ENCODE measurements at places on chromosomes 3 and 15.

DNA sequence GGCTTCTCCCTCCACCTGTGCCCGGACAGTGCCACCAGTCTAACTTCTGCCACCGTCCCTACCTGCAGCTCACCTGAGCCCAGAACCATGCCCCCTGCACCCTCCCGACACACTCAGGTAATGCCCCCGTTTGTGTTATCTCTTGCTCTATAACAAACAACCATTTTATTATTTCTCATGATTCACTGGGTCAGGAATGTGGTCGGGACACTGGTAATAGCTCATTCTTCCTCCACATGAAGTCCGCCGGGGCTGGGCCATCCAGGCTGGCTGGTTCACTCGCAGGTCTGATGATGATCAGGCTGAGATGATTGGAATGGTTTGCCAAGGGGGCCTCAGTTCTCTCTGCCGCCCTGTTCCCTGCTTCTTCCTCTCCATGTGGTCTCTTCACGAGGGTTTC is 20.3 kb upstream of the NR2E3 start:
- no peak for DNase-seq

DNA sequence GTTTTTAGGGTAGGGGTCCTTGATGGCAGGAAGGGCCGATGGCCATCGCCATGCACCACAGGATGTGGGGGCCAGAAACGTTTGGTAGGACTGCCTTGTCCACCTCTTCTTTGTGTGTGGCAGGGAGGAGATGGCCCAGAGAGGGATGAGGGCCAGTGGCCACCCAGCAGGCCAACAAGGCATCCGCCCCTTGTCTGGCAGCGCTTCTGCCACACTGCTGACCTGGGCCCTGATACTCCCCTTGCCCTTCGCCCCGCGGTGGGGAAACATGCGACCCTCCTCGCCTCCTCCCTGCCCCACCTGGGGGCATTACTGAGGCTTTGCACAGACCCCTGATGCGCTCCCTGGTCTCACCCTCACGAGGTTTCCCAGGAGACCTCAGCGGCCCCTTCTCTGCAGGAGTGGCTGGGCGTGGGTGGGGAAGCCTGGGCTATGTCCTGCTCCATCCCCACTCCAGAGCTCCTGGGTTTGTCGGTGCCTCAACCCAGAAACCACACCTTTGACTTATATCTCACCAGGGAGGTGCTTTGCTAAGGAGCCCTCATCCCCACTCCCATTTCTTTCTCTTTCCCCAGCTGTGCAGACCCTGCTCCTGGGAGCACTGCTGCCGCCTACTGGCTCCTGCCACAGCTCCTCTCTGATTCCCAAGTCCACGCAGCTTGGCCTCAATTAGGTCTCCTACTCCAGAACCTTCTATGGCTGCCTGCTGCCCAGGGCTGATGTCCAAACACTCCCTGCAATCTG is 38.7 kb downstream of the FEM1B start:
- no peak for DNase-seq

DNA sequence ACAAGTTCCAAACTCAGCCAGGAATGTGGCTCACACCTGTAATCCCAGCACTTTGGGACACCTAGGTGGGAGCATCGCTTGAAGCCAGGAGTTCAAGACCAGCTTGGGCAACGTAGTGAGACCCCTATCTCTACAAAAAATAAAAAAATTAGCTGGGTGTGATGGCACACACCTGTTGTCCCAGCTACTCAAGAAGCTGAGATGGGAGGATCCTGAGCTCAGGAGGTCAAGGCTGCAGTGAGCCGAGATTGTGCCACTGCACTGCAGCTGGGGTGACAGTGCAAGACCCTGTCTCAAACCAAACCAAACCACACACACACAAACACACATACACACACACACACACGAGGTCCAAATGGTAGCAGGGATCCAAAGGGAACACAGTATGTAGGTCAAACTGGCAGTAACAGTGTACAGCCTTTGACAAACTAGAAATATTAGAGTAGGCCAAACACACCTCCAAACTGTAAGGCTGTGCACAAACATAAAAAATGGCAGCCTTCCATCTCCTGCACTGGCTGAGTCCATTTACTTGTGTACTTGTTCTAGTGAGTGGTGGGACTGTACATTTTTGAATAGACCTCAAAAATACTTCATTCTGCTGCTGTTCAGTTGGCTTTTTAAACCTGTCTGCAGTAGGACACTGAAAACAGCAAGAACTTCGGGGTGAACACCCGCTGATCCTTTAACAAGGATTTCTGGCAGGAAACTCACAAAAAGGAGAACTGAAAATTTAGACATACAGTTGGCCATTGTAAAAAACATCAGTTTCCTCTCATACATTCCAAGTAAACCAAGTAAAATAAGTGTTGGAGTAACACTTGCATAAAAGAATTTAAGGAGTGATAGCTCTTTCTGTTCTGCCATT is 33.6 kb downstream of the INTS14 start:
- DNase-seq, result no peak

GRCh38 chr3:174854987-174855386 is 4.1 kb upstream of the NAALADL2 start:
- no peak for DNase-seq

DNA sequence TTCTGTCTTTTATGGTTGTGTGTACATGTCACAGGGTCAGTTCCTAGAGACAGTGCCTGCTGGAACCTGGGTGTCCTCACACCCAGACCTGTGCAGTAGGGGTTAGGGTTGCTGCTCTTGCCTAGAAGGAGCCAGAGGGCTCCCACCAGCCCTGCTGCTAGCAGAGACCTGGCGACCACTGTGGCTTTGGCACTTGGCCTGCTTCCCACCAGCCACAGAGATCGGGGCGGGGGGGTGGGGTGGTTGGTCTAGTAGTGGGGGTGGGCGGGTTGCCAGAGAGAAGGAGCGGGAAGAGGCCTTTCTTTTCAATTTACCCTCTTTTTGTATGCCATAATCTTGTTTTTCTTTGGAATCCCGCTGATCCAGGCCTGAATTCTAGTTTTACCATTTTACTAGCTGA is 29.4 kb downstream of the EEFSEC start:
- DNase-seq, result no peak

DNA sequence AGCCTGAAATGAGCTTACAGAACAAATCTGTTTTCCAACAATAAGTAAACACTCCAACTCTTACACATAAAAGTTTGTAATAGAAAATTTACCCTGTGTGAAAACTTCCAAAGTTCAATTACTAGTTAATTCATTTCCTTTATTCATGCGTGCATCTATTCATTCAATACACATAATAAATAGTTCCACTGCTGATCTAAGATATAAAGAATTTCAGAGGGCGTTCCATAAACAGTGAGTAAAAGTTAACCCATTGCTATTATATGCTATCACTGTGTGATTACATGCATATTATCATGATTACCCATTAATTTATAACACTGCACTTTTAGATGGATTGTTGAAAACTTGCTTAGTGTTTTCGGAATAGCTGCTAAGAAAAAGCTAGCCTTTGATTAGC is 36.2 kb upstream of the CFAP20DC start:
- no peak for DNase-seq

GRCh38 chr3:45972534-45973402 is 22.9 kb downstream of the FYCO1 start:
- DNase-seq, result no peak

DNA sequence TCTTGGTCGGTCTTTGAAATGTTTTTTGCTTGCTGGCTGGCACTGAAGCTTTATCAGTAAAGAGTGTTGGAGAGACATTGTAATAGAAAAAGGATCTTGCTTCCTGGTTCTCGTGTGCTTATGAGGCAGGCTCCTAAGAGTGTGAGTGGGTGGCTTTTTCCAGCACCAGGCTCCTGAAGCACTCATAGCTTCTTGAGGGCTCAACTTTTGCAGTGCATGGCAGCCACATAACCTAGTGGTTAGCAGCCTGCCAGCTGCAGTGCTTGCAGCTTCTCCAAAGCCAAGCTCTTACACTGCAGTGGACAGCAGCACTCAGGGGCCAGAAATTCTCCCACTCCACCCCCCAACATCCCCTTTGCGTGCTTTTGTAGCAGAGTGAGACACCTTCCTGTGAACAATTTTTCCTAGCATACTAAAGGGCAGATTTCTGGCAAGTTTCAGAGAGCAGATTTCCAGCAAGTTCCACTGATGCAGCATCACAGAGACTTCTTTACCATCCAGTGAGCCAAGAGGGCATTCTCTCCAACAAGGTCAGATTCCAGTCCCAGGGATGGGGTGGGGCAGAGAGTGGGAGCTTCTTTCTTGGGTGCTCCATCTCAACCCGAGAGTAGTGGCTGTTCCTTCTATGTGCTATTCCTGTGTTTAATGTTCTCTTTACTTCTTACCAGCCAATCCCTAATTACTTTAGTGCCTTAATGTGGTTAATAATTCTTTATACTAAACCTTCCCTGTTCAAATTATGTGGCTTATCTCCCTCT is 15.8 kb upstream of the ARHGEF26 start:
- no peak for DNase-seq

- DNase-seq, result no peak
Measured at GRCh38 chr3:152094406-152094805, 174.3 kb upstream of the MBNL1 start.

DNA sequence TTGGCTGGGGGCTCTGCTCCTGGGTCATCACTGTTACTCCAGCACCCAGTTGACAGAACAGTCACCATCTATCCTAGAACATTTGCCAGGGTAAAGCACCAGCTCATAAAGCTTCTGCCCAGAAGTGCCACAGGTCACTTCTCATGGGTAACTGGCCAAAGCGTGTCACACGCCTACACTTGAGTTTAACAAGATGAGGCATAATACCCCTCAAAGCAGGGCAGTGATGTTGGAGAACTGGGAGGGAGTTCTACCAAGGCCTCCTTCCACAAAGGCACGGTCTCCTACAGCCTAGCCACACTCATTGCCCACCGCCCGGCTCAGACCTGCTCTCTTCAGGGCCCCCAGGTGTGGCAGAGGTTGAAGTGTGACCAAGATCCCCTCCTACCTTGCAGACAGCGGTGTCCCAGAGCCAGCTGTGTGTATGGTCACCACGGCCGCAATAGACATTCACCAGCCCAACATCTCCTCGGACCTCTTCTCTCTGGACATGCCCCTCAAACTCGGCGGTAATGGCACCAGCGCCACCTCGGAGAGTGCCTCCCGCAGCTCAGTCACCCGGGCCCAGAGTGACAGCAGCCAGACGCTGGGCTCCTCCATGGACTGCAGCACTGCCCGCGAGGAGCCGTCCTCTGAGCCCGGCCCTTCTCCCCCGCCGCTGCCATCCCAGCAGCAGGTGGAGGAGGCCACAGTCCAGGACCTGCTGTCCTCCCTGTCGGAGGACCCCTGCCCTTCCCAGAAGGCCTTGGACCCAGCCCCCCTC is 107.7 kb downstream of the ETFA start:
- DNase-seq, result no peak

GRCh38 chr15:78663703-78664102 is 22.7 kb upstream of the CHRNB4 start:
- DNase-seq, result no peak

DNA sequence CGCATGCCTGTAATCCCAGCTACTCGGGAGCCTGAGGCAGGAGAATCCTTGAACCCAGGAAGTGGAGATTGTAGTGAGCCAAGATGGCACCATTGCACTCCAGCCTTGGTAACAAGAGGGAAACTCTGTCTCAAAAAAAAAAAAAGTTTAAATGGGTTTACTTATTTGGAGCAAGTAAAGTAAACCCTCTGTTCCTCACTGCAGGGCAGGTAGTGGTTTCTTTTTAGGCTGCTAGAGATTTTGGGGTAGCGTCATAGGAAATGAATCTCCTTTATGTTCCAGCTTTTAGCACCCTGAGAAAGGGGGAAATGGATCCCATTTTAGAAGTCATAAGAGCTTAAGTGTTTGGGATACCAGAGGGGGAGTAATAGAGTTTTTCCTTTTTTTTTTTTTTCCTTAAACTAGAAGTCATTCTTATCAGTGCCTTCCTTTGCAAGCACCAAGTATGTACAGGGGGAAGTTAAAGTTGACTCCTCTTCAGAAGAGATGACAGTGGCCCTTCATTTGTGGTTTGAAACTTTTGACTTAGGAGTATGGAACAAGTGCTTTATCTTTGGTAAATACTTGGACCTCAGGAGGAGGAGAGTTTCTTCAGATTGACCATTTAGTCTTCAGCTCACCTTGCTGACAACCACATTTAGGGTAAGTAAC is 8.0 kb downstream of the PXK start:
- DNase-seq, result no peak

DNA sequence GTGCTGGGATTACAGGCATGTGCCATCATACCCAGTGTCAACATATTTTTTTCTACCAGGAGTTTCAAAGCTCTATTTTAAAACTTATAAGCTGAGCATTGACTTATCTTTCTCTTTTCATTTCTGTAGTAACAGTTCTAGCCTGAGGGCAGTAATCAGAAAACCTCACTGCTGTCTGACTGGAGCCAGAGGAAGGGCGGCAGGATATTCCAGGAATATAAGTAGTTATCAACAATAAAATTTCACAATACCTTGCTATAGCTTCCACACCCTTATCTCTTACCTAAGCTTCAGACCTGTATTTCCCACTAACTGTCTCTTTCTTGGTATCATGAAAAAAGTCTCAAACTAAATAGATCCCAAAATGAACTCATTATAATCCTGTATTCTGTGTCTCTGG is 5.1 kb upstream of the NEDD4 start:
- no peak for DNase-seq

GRCh38 chr15:69217381-69217780 is 56.9 kb downstream of the GLCE start:
- no peak for DNase-seq

DNA sequence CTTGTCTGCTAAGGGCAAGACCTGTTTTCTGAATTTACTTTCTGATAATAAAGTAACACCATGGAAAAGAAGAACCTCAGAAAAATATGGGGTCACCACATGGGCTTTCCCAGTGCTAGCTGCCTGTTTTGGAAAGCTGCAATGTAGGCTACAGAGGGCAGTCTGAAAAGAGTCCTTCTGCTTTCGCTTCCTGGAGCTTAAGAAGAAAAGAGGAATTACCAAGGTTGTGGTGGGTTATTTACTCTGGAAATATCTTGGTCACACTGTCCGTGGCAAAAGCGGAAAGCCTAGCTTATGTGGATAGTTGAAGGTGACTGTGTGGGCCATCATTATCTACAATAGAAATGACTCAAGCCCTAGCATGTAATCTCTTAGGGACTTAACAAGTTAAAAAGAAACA is 31.7 kb upstream of the IP6K2 start:
- DNase-seq, result no peak
